ENCODE measurements at places on chromosomes 3 and 15.

- DNase-seq: no peak
Observed at GRCh38 chr3:195250473-195251251, 20.3 kb downstream of the XXYLT1 start.

- DNase-seq: peak; percentile 78
Observed at GRCh38 chr3:14925729-14926591, 21.4 kb upstream of the NR2C2 start.

DNA sequence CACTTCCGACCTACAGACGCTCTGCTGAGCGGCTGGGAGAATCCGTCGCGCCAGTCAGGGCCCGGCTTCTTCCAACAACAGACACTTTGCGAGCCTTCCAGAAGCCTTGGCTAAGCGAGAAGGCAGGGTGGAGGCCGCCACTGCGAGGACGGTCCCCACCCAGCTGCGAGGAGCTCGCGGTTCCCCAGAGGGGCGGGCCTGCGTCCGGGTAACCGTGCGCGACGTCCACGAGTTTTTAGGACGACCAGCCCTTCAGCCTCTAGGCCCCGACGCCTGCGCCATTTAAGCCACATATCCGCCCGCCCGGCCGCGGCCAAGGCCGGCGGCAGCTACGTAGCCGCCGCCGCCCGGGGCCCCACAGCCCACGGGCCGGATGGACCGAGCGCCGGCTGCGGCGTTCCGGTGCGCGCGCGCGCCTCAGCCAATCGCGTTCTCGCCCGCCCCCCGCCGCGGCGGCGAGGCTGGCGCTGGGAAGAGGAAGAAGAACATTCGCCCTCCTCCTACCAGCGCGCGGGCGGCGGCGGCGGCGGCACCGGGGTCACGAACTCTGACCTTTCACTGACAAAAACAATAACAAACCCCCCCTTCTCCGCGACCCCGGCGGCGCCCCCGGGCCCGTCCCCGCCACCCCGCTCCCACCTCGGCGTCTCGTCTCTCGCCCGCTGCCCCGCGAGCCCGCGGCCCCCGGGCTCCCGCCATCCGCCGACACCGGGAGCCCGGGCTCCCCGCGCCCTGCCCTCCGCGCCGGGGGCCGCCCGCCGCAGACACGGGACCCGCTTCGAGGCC is at the start of gene NR2C2:
Gene NR2C2 (plus strand): TSS at position 484 of the 786 bp plus-strand sequence. CDS start 56,332 bp downstream, outside the sequence.
- DNase-seq: peak; percentile 75

DNA sequence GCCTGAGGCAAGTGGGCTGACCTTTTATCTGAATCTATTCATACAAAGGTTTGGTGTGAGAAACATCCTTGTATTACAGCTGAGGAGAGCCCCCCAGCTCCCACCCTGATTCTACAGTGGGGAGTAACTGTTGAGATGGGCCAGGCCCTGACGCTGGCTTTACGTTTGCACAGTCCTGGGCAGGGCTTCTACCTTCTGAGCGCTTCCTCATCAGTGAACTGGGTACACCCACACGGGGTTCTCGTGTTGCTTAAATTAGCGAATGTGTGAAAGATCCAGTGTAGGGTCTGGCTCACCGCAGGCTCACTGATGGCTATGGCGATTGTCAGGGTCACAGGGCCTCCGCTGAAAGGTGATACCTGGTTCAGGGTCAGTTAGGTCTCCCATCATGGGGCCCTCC is 7.3 kb upstream of the GHRL start:
- no peak for DNase-seq

- DNase-seq: no peak
Observed at GRCh38 chr15:58539548-58539947, 107.8 kb downstream of the LIPC start.

- no peak for DNase-seq
Observed at GRCh38 chr3:131856171-131856570, 178.6 kb downstream of the CPNE4 start.

- DNase-seq: peak; percentile 45
Observed at GRCh38 chr3:73868688-73869315, 244.1 kb upstream of the PDZRN3 start.

- no peak for DNase-seq
Observed at GRCh38 chr15:53133255-53133850, 343.2 kb upstream of the ONECUT1 start.

- no peak for DNase-seq
Observed at GRCh38 chr3:14145236-14145635, 20.4 kb downstream of the TMEM43 start.

DNA sequence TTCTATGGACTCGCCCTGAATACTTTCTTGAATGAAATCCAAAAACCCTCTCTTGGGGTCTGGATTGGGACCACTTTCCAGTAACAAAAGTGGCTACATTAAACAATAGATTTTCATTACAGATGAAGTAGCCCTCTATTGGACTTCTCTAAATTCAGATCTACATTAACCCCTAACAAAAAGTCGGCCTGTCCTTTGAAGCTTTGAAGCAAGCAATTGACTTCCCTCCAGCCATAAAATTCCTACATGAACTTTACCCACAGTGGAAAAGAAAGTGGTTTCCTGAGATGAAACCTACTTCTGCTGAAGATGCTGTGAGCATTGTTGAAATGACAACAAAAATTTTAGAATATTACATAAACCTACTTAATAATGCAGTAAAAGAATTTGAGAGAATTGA is 967.1 kb upstream of the ROBO1 start:
- no peak for DNase-seq

DNA sequence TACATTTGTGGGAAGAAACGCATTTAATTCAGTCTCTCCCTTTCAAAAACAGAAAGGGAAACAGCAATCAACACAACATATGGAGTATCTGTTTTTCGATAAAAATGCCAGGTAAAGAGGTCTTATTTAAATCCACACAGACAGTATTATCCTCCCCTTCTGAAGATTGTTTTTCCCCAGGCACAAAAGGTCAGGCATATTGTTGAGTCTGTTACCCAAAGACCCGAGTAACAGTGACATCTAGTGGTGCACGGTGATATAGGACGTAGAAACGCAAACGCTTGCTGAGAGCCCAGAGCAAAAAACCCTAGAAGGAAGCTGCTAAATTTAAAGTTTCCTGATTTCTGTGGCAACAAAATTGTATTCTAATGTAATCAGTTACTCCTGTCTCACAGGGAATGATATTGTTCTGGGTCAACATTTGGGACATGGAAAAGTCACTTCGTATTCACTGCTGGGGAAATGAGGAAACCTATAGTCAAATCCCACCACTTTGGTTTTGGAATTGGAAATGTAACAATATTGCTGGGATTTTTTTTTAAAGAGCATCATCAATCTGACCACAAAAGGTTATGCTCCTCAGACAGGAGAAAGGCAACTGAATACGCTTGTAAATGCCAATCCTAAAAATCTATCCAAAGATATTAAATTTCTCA is 312.7 kb upstream of the CCDC54 start:
- peak; percentile 90 for DNase-seq

DNA sequence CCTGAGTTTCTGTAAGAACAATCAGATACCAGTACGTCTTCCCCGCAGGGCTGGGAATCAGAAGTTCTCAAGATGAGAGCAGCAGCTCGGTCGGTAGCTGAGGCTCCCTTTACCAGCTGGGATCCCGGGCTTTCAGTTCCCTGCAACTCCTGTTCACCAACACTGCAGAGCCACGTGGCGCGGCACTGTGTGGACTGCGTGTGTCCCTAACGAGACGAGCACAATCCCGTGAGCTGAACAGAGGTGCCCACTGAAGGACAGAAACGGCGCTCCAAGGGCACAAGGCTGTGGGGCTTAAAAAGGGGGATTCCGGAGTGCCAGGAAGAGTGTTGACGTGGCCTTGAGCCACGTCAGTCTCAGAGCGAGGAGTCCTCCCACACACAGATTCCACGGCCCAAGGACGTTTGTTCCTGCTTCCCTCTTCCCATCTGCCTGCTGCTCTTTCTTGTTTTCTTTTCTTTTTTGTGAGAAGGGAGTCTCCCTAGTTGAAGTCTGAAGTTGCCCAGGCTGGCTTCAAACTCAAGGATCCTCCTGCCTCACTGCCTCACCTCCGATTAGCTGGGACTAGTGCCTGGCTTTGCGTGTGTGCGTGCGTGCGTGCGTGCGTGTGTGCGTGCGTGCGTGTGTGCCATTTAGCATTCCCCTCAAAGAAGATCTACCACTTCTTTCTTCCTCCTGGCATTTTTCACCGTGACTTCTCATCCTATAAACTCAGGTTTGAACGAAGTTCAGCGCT is 37.1 kb upstream of the RPL35A start:
- DNase-seq: no peak

DNA sequence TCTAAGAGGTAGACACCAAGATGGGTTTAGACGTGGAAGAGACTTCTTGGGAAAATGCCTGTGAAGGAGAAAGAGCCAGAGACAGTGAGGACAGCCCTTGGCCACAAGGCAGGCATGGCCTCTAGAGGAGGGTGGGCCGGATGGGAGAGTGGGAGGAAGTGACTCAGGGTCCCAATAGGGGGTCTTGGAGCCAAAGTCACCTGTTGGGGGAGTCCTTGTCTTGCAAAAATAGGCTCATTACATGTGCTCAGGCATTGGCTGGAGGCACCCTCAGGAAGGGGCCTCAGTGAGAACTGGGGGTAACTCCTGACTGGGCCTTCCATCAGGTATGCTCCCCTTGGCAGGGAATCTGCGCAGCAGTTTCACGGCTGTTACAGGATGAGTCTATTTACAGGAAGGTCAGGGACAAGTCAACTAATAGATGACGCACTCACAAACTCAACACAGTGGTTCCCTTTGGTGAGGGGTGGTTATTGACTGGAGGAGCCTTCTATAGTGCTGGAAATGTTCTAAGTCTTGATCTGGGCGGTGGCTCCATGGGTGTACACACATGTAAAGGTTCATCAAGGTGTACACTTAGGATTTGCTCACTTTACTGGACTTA is 259.6 kb downstream of the XXYLT1 start:
- no peak for DNase-seq

DNA sequence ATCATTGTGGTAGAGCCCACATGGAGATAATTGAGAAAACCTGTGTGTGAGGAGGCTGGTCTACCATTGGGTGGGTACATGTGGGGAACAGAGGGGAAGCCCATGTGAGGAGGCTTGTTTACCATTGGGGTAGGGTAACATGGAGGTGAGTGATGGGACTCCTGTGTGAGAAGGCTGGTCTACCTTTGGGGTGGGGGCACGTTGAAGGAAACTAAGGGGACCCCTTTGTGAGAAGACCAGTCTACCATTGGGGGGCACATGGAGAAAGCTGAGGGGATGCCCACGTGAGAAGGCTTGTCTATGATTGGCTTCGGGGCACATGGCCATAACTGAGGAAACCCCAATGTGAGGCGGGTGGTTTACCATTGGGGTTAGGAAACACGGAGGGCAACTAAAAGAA is 158.5 kb downstream of the FBLN2 start:
- no peak for DNase-seq

DNA sequence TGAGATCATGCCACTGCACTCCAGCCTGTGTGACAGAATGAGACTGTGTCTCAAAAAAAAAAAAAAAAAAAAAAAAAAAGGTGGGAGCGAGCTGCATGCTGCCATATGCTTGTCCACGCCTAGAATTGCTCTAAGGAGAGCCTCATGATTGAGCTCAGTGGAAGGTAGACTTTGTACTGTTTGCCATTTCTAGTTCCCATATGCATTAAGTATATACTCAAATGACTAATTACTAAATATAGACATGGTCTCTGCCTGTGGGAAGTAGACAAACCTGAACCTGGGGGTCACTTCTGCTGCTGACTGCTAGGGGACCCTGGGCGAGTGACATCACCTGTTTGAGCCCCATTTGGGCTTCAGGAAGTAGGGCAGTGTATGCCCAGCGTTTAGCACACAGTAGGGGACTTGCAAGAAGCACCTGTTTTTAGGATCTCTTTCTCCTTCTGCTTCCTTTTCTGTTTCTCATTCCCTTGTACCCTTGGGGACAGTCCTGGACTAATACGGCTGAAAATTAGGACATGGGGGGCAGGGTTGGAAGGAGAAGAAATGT is 27.2 kb downstream of the PRKCD start:
- no peak for DNase-seq

DNA sequence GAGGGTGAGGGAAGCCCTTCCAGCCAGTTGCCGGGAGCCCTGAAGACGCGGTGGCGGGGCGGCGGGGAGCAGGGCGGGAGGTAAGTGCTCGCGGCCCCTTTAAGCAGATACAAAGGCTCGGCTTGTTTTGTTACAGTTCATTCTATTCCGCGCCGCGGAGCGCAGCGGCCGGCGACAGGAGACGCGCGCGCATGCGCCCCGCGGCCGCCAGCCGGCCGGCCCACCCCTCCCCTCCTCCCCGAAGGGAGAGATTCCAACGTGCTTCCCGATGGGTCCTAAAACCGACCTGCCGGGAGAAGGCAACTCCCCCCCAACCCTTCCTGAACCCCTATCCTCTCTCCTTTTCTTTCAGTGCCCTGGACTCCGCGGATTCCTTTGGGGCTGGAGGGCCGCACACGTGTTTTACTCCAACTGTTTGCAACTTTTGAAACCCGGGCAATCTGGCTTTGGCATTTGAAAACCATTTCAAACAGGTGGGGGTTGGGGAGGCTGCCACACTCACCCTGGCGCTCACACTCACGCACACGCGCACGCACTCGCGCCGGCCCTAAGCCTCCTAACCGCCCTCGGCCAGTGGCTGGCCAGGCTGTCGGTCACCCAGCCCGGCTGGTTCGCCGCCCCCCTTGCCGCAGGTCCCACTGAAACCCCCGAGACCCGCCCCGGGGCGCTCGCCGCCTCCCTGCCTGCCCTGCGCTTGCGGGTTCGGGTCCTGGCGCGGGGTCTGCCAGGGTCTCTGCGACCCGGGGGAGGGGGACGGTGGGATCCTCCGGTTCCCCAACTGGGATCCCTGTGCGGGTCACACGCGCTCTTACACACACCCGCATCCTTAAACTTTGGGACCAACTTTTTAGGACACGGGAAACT is at the start of gene MAGI1:
Gene MAGI1 (minus strand): TSS at position 193 of the 864 bp plus-strand sequence. CDS start 610 bp downstream, outside the sequence.
- DNase-seq: peak; percentile 95

- DNase-seq: no peak
Observed at GRCh38 chr3:50417637-50418033, 58.3 kb upstream of the TMEM115 start.

DNA sequence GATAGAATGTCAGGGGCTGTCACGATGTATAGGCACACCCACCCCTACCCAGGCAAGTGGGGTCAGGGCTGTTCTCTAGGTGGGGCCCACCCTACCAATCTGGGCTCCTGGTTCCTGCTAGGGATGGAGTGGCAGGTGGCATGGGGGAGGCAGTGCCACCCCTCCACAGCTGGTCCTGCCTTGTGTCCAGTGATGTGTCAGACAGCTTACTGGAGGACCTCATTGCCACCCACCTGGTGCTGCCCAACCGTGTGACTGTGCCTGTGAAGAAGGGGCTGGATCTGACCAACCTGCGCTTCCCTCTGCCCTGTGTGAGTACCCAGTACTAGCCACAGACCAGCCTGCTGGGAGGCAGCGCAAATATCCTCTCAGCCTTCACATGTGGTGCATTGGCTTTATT is 27.5 kb downstream of the ESYT3 start:
- DNase-seq: no peak

DNA sequence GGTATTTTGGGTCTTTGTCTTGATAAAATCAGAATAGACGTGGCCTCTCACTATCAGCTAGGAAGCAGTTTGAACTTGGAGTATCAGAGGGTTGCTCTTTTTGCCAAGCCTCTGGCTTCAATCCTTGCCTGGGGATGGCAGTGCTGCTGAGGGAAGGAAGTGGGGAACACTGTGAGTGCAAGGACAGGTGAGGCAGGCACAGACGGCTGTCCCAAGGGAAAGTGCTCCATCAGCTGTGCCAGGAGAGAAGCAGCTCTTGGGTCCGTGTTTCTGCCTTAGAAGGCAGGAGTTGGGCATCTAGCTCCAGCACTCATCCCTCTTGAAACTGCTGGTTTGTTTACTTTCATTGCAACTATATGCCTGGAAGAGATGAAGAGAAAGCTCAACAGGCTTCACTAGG is 33.2 kb downstream of the PML start:
- DNase-seq: no peak

- DNase-seq: no peak
Observed at GRCh38 chr3:41522612-41523011, 323.3 kb downstream of the CTNNB1 start.

- DNase-seq: no peak
Observed at GRCh38 chr15:56824175-56824574, 90.9 kb upstream of the ZNF280D start.

Data from cerebellar cortex (tissue), 1 donor.